ENCODE measurements at places on chromosomes 1 and 21. TPM values are rescaled to one million over a fixed set of nuclear protein-coding genes. Genes with fewer than 3 reads are reported as not detected.

DNA sequence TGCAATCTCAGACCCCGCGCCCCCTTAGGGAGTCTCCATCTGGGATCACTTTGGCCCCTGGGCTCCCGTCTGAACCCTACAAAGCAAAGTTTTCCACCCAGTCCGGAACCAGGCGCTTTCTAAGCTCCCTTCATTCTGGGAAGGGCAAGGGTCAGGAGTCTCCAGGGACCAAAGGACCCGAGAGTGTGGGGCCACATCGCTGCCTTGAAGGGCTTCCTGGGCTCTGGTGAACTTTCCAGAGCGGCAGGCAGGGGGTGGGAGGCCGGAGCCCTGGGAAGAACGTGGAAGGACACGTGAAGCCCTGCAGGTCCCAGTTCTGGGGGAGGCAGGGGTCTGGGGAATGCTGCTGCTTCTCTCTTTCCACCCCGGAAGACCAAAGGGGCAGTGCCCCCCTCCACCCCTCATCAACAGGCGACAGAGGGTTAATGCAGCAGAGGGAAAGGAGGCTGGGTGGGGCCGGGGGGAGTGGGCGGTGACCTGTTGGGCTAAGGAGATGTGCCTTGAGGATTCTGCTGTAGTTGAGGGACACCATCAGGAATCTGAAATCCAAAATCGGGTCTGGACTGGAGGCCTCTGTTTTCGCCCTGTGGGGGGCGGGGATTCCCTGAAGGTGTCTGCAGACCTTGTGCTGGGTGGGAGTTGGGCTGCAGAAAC lies 734 bp downstream of the CDK18 start:
- no peak for DNase-seq

DNA sequence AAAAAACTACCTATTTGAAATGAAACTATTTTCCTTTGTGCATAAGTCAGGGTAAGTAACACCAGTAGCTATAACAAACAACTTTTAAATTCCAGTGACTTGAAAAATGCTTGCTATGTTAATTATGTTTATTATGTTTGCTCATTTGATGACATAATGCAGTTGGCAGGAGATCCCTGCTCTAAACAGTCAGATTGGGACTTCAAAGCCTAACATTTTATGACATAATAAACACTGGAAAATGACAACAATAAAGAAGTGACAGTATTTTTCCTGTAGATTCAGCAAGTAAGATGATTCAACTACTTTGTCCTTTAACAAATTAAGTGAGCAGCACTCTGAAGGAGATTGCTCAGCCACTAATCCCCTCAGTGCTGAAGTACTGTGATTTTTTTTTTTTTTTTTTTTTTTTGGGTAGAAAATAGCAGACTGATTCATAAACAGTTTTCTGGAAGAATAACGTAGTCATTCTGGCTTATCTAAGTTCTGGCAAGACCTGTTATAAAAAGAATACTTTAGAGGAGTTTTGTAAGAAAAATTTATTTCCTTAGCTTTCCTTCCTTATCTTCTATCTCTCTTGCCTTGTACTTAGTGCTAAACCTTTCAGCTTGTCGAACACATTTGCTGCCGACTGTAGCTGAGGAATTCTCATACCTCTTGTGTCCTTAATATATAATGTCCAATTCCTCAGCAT lies 207.2 kb downstream of the PTGER3 start:
- DNase-seq, result no peak

GRCh38 chr1:16078925-16079656 lies 5.6 kb upstream of the FAM131C start:
- DNase-seq, result peak; percentile 35

DNA sequence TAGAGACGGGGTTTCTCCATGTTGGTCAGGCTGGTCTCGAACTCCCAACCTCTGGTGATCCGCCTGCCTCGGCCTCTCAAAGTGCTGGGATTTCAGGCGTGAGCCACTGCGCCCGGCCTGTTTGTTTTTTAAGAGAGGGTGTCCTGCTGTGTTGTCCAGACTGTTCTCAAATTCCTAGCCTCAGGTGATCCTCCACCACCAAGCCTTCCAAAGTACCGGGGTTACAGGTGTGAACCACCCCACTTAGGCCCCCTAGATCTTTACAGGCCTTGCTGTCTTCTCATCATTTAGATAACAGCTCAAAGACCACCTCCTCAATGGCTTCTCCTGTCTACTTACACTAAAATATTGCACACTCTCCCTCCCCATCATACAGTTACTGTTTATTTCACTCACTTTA lies 6.3 kb downstream of the SESN2 start:
- no peak for DNase-seq

DNA sequence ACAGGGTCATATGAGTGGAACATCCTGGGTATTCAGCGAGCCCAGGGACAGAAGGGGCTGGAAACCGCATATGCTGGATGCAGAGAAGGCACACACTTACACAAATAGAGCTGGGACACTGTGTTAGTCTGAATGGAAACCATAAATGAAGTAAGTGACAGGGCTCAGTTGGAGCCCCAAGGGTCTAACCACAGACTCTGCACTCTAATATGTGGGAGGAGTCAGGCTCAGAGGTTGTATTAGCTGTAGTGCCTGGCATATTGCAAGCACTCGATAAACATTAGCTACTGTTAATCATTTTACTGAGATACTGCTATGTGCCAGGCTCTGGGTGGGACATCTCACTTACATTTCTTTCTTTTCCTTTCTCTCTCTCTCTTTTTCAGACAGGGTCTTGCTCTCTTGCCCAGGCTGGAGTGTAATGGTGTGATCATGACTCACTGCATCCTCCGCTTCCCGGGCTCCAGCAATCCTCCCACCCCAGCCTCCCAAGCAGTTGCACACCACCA lies 6.5 kb upstream of the OLIG1 start:
- no peak for DNase-seq

DNA sequence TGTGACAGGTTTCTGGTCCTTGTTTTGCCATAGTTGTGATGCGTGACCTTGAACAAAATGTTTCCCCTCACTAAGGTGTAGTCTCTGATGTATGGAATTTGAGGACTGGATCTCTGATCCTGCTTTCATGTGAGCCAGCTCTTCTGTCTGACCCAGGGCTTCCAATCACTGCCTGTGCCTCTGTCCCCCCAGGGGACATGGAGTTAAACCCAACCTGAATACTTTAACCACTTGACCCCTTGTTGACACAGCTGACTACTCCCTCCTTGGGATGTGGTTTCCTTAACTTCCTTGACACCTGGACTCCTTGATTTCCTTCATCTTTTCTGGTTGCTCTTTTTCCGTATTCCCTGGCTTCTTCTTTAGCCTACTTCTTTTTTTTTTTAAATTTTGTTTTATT lies 36.0 kb upstream of the SSBP3 start:
- DNase-seq, result no peak

- DNase-seq, result no peak
These were observed 90.0 kb downstream of the OBSCN start for GRCh38 chr1:228297822-228298221.

DNA sequence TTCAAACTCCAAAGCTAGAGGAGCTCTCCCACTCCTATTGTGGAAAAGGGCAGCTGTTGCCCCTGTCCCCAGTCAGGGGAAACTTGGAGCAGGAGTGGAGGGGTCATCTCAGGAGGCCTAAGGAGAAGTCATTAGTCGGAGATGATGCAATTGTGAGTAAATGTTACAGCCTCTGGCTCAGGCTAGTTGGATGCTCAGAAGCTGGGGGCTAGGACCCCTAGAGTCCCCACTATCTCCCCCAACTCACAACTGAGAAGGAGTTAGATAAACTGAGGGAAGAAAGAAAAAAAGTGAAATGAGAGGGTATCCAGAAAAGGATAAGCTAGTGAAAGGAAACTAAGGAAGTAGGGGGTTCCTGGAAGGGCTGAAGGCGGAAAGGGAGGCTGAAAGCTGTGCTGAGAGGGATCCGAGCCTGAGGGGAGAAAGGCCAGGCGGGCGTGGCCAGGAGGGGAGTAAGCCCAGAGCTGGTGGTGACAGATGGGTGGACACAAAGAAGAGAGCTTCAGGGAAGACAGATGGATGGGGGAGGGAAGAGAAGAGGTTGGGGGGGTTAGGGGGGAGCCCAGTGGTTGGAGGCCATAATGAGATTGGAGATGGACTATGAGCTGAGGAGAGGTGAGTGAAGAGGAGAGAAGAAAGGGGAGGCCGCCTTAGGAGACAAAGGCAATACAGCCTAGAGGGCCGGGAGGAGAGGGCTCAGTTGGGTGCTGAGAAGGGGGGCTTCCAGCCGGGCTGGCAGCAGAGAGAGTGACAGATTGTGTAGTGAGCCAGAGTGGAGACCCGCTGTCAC lies 4.5 kb upstream of the NHLH1 start:
- DNase-seq, result no peak

PRAMEF2 gene
- total RNA-seq, result 0.17 TPM

NUP210L gene
- not detected for total RNA-seq

B3GALT2 gene
- total RNA-seq, result 0.39 TPM

- no peak for DNase-seq
These were observed 7.4 kb upstream of the DNMT3L start for GRCh38 chr21:44269090-44269489.

DNA sequence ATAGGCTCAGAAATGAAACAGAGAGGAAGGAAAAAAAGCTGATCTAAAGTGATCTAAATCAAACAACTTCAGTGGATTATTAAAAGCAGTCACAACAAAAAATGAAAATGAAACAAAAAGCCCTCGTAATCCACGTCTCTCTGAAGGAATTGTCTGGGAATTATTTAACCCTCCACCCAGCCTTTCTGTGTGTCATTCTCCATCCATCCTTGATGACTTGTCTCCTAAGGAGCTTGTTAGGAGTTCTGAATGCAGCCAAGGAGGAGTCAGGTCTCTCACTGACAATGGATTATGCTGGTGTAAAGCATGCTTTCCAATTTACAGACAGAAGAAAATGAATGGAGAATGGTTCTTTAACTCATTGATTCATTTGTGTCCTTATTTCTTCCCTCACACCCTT lies 359.3 kb upstream of the RUNX1 start:
- DNase-seq, result no peak
